Occipital lobe (tissue), 3 donors: ENCODE measurements at places on chromosomes 2 and 18. TPM values are rescaled to one million over a fixed set of nuclear protein-coding genes. Genes with fewer than 3 reads are reported as not detected.

- DNase-seq, result no peak
Measured at GRCh38 chr2:74953796-74954499, 4.5 kb upstream of the POLE4 start.

The HOXD13 gene
- total RNA-seq, result not detected

DNA sequence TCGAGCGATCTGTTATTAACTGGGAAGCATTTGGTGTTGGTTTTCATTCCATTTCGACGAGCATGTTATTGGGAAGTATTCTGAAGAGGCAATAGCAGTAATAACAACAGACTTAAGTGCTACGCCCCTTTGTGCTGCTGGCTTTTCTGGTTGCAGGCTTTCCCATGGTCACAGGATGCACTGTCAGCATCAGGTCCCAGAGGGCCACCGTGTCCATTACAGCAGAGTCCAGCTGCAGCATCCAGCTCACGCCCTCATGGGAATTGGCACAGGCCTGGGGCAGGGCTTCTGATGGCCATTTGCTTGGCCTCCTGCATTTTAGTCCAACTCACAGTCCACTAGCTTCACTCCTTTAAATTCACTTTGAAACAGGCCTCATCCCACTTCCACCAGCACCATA, 44.4 kb downstream of the BCL2L11 start:
- DNase-seq, result no peak

The TFPI gene
- total RNA-seq, result 35.2 TPM

DNA sequence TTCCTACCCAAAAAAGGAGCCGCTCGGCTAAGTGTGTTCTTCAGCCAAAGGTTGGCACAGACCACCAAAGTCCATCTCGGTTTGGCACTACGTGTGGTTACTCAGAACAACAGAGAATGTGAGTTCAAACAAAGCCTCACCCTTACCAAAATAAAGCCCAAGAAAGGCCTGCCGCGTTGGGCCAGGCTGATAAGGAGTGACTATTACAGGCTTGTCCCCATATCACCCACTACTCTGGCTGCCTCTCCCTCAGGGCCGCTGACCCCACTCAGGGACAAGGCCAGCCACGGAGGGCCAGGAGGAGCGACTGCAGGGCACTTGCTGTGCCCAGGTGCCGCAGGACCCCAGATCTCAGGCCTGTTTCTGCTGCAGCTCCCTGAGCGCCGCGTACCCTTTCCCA, 13.8 kb downstream of the HS1BP3 start:
- DNase-seq, result no peak
